PC-9 (cell line): ENCODE measurements at places on chromosomes 3 and 15. TPM values are rescaled to one million over a fixed set of nuclear protein-coding genes. Genes with fewer than 3 reads are reported as not detected.

The SCG5 gene
- total RNA-seq = 0.39 TPM in 1 of 2 replicates, not detected in the other

The HRG gene
- total RNA-seq = 0.58 and 1.3 TPM in 2 replicates

The SAMD7 gene
- not detected in 2 replicates for total RNA-seq

The ERICH6 gene
- total RNA-seq = not detected in 2 replicates

The BMF gene
- total RNA-seq = 8.2 and 11.0 TPM in 2 replicates

The NTRK3 gene
- not detected in 2 replicates for total RNA-seq

- DNase-seq = no peak
Measured at GRCh38 chr3:89212619-89213018, 105.2 kb downstream of the EPHA3 start.

GRCh38 chr3:71063773-71064290 lies 519.7 kb downstream of the FOXP1 start:
- no peak for DNase-seq

GRCh38 chr3:172580680-172581401 lies 57.6 kb upstream of the TNFSF10 start:
- no peak for DNase-seq

- no peak for DNase-seq
Measured at GRCh38 chr3:42119561-42120355, 28.6 kb downstream of the TRAK1 start.

DNA sequence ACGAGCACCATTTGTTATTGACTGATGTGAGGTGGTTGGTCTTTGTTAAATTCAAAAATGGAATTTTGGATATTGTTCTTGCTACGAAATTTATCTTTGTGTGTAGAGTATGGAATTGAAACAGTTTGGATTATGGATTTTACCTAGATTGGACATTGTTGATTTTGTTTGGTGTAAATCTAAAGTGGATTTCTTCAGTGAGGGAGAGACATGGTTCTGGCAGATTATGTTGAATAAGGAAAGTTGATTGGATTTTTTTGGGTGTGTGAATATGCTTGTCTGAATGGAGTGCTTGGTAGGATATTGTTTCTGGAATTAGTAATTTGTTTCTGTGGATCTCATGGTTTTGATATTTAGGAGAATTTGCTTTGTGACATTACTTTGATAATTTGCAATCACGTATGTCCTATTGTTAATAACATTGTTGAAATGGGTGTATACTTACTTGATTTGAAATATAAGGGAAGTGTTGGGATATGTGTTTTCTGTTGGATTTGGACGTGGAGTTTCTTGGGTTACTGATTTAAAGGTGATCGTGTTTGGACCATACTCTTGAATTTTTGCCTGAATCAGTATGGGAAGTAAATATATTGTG lies 1.0 kb upstream of the CHD2 start:
- DNase-seq = no peak

GRCh38 chr15:33190539-33190938 lies 4.0 kb downstream of the FMN1 start:
- no peak for DNase-seq

DNA sequence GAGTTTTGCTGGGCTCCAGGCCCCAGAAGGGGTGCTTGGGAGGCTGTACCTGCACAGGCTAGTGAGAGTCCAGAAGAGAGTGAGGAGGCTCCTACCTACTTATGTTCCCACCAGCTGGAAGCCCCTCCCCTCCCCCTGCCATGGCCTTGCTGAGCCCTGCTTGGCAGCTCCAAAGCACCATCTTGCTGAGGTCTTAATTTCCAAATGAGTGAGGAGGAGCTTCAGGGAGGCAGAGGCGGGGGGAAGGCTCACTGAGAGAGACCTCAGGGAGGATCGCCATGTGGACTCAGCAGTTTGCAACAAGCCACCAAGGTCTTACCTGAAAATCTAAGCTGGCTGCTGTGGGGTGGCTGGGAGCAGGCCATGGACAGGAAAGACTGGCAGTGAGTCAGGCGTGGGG lies 8.7 kb upstream of the CACNA2D2 start:
- no peak for DNase-seq

- DNase-seq = no peak
Measured at GRCh38 chr15:25408929-25409328, 29.9 kb downstream of the UBE3A start.

- DNase-seq = no peak
Measured at GRCh38 chr3:39541917-39542329, 74.4 kb downstream of the MOBP start.

DNA sequence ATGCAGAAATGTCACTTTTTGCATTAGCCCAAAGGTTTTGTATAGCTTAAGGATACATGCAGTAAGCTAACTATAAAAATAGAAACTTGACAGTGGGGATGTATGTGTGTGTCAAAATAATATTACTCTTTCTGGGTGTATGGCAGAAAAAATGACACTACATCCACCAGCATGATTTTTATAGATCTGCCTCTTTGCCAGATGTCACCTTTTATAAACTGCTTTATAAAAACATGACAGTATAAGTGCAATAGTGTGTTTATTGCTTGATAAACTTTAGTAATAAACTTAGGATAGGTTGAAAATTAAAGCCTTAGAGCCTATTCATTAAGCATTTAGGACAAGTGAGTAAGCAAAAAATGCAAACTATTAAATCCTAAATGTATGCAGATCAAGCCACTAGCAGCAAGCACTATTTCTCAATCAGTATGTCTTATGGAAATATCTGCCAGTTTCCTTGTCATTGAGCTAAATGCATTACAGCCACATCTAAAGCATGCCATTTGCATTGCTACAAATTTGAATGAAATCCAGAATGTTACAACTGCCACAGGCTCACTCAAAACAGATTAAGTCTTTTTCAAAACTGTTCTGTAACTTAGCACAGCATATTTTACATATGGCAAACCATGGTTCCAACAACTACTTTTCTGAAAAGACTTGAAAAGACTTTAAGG lies 935.0 kb downstream of the FHIT start:
- DNase-seq = no peak

DNA sequence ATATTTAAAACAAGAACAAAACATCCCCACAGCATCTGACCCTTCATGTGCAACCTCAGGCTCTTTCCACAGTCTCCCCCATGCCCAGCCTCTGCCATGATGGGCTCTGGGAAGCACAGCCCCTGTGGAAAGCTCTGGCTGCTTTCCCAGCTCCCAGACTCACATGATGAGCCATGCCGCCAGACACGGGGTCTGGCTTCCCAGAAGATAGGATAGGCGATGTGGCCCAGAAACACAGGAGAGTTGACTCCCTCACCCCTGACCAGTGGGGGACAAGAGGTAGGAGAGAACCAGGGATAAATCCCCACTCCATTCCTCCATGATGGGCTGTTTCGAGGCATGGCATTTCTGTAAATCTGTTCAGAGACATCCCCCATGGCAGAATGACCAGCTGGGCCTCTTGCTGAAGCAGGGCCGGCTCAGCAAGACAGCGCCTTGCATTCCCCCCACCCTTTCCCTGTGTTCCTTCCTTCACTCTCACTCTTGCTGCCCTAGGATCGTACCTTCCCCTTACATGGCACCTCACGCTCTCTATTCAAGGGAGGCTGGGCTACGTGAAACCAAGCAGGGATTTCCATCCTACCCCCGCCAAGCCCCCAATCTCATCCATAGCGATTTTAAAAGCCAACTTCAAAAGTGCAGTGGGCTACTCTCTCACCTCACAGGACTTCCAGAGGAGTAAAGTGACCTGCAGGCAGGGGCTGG lies 192.4 kb downstream of the ABHD5 start:
- no peak for DNase-seq

DNA sequence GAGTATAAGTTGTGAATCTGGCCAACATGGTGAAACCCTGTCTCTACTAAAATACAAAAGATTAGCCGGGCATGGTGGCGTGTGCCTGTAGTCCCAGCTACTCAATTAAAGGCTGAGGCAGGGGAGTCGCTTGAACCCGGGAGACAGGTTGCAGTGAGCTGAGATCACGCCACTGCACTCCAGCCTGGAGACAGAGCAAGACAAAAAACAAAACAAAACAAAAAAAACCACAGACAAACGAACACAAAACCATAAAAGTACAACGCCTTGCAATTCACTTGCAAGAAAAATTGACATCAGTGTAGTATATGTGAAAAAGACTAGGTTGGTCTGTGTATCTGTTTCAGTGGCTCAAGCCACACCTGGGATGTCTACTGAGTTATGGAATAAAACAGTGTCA lies 29.9 kb upstream of the CCDC80 start:
- no peak for DNase-seq

DNA sequence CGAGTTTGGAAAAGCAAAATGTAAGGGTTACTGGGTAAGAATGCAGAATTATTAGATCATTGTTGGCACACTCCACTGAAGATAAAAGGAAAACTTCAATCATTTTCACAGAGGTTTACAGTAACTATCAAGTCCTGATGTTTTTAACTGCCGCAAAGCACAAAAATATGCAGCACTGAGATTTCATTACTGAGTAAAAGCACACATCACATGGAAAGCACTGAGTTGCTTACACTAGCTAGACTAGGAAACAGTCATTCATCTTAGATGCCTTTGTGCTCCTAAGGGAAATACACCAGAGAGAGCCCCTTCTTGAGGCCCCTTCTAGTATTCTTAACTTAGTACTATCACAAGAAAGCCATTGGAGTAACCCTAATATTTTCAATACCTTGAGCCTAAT lies 11.8 kb upstream of the P2RY1 start:
- DNase-seq = no peak
